ENCODE measurements at places on chromosomes 7 and 10.

- no peak for DNase-seq
Measured at GRCh38 chr10:25615926-25616325, 318.1 kb upstream of the MYO3A start.

DNA sequence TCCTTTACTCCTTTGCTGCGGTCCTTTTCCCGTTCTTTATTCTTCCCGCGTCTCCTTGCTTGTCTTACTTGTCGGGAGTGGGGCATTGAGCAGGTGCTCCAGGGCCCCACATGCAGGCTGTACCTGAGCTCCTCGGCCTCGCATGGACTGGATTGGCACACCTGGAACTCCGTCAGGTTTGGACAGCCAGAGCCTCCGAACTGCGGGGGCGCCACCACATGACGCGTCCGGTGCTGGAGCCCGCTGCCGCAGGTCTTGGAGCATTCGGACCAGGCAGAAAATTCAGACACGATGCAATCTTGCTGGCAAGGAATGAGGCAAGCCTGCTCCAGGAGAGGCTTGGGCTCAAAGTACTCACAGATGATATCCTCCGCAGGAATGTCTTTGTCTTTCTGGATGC is 195.7 kb downstream of the THSD7A start:
- no peak for DNase-seq

GRCh38 chr7:130096243-130096827 is 26.0 kb downstream of the KLHDC10 start:
- no peak for DNase-seq

GRCh38 chr10:9634466-9634865 is 1383.2 kb upstream of the CELF2 start:
- DNase-seq, result no peak

DNA sequence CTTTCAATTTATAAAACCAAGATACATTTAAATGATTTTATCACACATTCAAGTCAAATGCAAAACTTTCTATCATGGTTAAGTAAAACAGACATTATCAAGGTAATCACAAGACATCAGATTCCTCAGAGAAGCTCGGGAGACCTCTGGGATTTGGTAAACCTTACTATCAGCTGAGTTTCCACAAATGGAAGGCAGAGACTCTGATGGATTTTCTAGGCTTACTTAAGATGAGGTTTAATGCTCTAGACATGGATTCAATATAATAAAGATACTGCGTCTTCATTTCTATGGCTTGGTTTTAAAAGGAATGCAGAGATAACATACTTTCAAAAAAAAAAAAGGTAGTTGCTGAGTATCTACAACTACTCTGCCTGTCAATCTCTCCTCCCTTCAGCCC is 171.7 kb downstream of the JAZF1 start:
- DNase-seq, result no peak

- no peak for DNase-seq
Measured at GRCh38 chr7:53657586-53657985, 622.2 kb downstream of the POM121L12 start.

- DNase-seq, result no peak
Measured at GRCh38 chr10:30577048-30577447, 52.5 kb downstream of the LYZL2 start.

GRCh38 chr7:116929021-116929420 is 24.3 kb upstream of the ST7 start:
- no peak for DNase-seq

GRCh38 chr10:113177156-113177935 is 227.3 kb downstream of the TCF7L2 start:
- no peak for DNase-seq

GRCh38 chr7:7718492-7718891 is at the start of gene RPA3:
Gene RPA3, minus strand, starts transcription at chr7:7718607. Its CDS starts 78,189 bp downstream, at chr7:7640418.
- no peak for DNase-seq

DNA sequence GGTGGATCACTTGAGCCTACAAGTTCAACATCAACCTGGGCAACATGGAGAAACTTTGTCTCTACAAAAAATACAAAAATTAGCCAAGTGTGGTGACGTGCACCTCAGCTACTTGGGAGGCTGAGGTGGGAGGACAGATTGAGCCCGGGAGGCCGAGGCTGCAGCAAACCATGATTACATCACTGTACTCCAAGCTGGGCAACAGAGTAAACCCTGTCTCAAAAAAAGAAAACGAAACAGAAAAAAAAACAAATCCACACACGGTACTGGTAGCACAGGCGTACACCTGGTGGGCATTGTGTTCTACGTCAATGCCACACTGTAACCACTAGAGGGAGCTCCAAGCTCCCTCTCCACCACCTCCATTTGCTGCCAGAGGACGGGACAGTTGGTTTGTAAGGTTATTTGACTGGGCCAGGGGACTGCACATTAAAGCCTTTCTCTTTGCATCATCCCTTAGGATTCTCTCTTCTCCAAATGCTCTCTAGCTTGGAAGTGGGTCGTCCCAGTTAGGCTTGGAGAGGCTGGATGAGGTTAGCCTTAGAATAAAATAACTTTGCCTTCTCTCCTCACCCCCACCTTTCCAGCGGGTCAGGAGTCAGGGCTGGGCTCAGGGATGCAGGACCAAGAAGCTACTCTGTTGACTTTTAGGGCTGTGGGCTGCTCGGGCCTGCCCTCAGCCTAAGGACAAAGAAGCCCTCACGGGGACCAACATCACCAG is 130.8 kb downstream of the SORBS1 start:
- DNase-seq, result peak; percentile 52

- DNase-seq, result no peak
Measured at GRCh38 chr7:74074770-74075169, 8.8 kb upstream of the LIMK1 start.

GRCh38 chr10:28677888-28678686 is 766 bp downstream of the BAMBI start:
- DNase-seq, result no peak

- no peak for DNase-seq
Measured at GRCh38 chr7:94940241-94940640, 32.8 kb downstream of the PPP1R9A start.

DNA sequence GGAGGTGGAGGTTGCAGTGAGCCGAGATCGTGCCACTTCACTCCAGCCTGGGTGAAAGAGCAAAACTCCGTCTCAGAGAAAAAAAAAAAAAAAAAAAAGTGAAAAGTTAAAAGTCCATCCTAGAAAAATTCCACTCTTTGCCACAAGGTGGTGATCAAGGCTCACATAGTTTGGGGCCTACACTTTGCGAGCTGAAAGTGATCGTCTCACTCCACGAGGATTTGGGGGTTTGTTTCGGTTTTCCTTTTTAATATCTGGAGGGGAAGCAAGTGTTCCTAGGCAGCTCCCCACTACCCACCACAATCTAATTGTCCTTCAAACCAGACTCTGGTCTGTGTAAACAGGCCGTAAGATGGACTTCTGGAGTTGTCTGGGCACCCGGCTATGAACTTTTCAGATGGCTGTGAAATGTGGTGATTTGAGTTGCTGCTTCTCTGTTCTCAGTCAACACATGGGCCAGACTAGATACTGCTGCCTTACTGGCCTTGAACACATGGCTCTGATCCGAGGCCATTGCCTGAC is 27.1 kb downstream of the PRLHR start:
- no peak for DNase-seq

- DNase-seq, result no peak
Measured at GRCh38 chr10:44356139-44357022, 28.5 kb downstream of the CXCL12 start.

GRCh38 chr7:101586078-101586905 is 42.8 kb downstream of the MYL10 start:
- DNase-seq, result no peak

DNA sequence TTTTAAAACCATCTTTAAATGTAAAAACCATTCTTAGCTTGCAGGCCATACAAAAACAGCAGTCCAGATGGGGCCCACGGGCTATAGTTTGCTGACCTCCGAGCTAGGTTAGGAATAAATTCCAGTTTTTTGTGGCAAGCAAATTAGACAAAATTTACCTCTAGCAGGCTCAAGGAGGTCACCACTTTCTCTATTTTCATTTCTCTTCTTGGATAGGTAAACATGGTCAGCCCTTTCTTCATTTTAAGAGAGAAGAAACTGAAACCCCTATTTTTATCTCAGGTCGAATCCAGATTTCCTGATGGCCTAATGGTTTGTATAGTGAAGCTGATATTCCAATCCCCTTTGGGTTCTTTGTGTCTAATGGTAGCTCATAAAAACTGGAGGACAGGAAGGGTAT is 10.7 kb downstream of the IKZF5 start:
- no peak for DNase-seq

DNA sequence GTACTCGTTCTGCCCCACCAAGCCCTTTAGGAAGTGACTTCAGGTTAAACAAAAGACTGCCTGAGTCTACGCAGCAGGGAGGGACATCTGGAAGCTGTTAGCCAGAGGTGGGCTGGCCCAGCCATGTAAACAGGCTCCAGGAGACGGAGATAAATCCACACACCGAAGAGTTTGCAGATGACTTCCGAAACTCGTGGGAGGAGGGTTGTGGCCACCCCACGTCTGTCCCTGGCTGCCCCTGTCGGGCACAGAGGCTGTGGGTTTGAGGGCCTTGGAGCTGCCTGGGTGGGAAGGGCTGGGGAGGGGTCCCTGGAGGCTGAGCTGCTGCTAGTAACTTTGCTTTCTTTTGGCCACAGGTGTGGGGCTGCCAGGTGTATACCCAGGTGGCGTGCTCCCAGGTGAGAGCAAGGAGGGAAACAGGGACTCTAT is 15.6 kb downstream of the ELN start:
- no peak for DNase-seq

- no peak for DNase-seq
Measured at GRCh38 chr7:133197972-133198544, 54.8 kb upstream of the EXOC4 start.

GRCh38 chr7:22983257-22983855 is 30.6 kb downstream of the HYCC1 start:
- DNase-seq, result no peak

GRCh38 chr10:119221666-119222065 is 14.3 kb downstream of the GRK5 start:
- no peak for DNase-seq

DNA sequence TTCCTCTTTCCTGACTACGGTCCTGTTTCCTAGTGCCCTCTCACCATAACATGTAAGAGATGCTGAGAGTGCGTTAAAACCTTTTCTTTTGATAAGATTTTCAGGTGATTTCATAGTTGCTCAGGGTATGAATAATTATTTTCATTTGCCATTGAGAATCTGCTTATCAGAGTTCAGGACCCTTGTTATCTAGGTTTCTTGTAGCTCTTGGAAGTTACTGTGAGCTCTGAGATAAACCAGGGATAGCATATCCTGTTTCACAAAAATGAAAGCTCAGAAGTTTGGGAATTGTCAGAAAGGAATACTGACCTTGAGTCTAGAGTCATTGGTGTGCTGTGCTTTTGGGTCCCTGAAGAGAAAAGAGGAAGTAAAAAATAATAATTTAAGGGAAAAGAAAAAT is 76.8 kb upstream of the PRKG1 start:
- no peak for DNase-seq

- DNase-seq, result no peak
Measured at GRCh38 chr10:73017955-73018480, 63.4 kb upstream of the PLA2G12B start.

DNA sequence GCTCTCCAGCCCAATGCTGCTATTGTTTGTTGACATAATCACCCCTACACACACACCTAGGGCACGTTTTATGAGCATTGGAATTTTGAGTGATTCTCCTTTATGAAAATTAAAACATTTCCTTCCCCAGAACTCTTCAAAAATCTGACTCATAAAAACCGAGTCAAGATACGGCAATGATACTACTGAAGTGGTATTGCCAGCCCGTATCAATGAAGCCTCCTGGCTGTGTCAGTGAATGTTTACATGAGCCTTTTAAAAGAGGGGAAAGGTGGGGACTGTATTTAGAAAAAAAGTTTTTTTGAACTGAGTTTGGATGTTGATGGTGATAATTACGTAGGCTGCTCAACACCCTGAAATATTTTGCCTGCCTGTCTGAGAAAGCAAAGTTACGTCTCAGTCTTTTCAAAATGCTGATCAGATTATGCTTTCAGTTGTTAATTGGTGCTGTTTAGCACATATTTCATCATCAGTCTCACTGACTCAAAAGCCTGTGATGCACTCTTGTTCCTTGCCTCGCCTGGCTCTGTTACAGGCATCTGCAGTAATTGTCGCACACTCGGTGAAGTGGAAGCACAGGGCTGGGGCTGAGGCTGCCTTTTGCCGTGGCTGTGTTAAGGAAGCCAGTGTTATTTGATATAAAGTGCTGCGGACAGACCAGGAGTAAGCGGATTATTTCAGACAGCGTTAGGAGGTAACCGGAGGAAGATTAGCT is 157.4 kb upstream of the TCF7L2 start:
- DNase-seq, result no peak

DNA sequence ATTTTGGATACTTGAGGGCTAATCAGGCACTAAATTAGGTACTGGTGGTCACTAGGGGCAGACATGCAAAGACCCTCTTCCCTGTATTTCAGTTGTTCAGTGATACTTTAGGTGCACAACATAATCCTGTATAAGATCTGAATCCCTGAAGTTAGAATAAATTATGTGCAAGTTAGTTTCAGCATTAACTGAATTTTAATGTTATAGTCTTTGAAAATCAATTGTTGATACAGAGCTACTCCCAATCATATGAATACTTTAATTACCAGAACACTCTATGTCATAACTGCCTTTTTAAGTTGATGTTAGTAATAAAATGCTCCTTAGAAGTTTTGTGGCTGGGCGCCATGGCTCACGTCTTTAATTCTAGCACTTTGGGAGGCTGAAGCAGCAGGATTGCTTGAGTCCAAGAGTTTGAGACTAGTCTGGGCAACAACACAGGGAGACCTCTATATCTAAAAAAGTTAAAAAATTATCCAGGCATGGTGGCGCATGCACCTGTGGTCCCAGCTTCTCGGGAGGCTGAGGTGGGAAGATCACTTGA is 87.1 kb upstream of the SKAP2 start:
- DNase-seq, result no peak

DNA sequence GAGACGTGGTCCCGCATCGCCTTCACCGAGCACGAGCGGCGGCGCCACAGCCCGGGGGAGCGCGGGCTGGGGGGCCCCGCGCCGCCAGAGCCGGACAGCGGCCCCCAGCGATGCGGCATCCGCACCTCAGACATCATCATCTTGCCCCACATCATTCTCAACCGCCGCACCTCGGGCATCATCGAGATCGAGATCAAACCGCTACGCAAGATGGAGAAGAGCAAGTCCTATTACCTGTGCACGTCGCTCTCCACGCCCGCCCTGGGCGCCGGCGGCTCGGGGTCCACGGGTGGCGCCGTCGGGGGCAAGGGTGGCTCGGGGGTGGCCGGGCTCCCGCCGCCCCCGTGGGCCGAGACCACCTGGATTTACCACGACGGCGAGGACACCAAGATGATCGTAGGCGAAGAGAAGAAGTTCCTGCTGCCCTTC is 737 bp downstream of the CNNM2 start:
- DNase-seq, result no peak

DNA sequence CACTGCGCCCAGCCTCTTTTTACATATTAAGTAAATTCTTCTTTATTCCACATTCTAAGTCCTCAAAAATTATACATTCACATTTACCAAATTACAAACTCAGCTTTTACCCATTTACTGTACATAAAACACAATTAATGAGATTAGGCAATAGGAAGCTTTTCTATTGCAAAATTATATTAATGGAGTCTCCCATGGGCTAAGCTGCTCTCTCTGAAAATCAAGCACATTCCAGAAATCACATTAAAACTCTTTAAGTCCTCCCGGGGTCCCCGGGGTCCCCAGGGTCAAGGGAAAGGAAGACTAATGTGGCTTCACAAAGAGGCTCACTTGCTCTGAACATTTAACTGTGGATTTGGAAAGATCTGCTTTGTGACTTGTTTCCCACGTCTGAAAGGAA is 127.4 kb upstream of the KMT2E start:
- no peak for DNase-seq
